Activated naive CD8-positive, alpha-beta T cell treated with anti-CD3 and anti-CD28 coated beads, Interleukin-2, amount 10 ng/mL, durations not matched to agents 7 days and 5 days (primary cell): ENCODE measurements at places on chromosomes 11 and 22.

DNA sequence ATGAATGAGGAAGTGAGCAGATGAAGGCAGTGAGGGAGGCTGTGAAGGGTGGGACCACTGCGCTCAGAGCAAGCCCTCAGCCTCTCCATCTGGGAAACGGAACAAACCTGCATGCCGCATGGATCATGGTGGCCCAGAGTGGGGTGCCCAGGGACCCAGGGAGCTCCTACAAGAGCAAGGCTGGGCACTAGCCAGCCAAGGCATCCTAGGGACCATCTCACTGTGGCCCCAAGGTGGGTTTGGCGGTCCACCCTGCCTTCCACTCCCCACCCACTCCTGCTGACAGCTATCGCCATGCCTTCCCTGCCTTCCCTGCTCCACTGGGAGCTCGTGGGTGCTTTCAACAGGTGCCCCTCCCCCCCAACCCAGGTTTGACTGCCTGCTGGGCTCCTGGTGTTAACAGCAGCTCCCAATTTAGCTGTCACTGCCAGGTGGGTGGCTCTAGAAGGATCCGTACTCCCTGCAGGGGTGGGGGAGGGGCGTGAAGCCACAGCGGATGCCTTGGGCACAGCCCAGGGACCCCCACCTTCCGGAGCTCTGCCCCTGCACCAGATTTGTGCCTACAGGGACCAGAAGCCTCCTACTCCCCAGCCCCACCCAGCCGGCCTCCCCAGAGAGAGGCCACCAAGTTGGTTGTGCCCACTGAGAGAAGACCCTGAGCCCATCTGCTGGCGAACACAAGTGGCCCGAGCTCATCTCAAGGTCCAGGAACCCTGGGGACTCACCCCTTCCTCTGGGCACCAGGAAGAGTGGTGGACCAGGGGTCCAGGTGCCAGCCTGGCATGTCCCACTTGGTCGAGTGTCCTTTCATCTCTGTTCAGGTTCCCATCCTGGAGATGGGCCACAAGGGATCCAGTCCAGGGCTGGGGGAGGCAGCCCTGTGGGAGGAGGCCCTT, 29.7 kb upstream of the PRODH start:
- DNase-seq = no peak

DNA sequence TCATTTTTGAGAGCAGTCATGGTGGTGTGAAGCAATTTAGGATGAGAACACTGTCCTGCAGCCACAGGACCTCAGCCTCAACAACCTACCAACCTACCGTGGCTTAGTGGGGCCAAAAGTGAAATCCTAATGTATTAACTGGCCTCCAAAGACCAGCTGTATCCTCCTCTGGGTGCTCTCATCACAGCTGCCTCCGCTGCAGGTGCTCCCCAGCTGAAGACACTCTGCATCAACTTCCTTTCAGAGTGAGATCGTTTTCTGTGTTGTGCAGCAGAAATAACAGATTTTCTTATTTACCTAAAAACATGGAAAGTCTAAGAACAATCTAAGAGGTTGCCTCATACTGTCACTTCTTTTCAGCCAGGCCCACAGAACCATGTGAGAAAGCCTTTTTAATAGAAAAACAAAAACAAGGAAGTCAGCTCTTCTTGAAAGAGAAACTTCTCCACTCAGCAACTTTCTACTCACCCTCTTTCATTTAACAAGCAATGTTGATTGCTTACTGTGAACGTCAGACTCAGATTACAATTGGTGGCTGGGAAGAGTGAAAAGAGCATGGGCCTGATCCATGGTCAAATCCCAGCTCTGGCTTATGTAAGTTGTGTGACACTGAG, 136.1 kb downstream of the TENM4 start:
- no peak for DNase-seq

DNA sequence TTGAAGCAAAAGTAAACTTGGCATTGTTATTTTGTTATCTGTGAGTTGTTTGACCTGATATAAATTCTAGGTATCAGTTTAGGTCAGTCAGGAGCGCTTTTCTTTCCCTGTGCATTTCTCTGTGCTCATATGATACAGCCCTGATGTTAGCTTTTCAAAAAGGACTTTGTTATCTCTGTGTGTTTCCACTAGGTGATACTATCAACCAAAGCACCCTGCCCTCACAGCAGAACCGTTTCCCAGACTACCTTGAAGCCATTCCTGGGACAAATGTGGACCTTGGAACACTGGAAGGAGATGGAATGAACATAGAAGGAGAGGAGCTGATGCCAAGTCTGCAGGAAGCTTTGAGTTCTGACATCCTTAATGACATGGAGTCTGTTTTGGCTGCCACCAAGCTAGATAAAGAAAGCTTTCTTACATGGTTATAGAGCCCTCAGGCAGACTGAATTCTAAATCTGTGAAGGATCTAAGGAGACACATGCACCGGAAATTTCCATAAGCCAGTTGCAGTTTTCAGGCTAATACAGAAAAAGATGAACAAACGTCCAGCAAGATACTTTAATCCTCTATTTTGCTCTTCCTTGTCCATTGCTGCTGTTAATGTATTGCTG, 87.7 kb upstream of the BIRC3 start:
- DNase-seq = no peak

DNA sequence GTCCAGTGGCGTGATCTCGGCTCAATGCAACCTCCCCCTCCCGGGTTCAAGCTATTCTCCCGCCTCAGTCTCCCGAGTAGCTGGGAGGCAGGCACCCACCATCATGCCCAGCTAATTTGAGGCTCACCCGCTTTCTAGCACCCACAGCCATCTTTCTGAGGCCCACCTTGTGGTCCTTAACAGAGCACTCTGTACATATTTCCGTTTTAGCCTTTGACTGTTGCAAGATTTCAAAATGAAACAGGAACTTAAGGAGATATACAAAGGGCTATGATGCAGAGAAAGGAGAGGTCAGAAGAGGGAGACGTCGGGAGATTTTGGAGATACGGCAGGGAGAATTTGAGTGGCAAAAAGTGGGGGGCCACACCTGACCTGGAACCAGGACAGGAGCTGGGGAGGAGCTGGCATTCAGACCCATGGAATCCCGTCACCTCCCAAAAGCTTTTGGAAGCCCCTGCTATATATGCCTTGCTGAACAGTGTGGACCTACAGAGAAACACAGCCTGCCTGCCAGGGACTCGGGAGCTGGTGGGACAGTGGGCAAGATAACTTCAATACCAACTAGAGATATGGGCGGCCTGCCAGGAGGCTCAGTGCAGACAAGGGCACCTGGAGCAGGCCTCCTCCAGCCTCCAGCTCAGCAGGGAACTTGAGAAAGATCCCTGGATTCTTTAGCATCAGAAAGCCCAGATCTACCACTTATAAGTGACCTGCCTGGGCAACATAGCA, 8.0 kb upstream of the CLCF1 start:
- DNase-seq = no peak

- no peak for DNase-seq
These were observed 4.1 kb upstream of the MS4A18 start for GRCh38 chr11:60720460-60720859.

DNA sequence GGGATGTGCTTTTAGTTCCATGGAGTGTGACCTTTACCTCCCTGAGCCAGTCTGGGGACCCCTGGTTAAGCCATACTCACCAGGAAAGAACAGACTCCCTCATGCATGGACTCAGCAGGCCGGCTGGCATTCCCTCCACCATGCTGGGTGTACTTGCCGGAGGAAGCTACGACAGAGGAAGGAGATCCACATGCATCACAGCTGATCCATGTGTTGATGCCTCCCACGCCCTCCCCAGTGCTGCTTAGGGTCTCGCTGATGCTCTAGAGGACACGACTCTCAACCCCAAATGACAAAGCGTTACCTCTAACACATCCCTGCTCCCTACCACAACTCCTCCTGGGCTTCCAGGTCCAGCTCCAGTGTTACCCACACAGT, 39.8 kb downstream of the GAB4 start:
- no peak for DNase-seq

DNA sequence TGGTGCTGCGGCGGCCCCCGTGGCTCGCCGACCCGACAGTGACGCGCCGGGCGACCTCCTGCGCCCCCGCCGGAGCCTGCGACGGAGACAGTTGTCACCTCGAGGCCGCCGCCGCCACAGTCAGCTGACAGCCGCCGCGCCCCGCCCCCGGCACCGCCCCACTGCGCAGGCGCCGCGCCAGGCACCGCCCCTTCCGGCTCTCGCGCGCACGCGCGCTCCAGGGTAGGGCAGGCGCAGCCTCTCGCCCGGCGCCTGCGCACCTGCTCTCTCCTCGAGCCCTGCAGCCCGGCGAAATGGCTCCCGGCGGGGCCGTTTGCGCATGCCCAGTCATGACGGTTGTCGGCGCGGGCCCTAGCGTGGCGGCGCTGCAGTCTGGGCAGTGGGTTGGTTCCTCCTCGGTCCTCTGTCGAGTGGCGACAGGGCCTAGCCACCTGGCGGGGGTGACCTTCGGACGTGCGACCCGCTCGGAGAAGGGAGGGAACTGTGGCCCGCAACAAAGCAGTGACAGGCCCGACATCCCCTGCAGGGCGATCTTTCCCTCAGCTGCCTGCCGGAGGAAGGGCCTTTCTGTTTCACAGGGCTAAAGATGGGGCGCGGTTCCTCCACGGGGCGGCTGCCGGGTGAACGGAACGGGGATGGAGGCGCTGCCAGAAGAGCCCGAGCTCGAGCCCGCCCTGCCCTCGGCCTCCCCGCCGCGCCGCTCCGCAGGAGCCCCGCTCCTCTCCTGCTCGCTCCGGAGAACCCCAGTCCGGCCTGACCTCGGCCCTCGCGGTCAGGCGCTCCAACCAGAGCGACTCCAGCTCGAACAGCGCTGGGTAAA, at the start of gene TOLLIP:
TSS of gene TOLLIP (minus strand) at position 135 of the 820 bp plus-strand sequence. CDS start at position 1, 134 bp downstream.
- peak; percentile 100 for DNase-seq

- DNase-seq = peak; percentile 79
These were observed 5.6 kb upstream of the SH3BP1 start for GRCh38 chr22:37633625-37634416.

- no peak for DNase-seq
These were observed 1.2 kb upstream of the FAR1 start for GRCh38 chr11:13667245-13667644.
